ENCODE measurements at places on chromosomes 1 and 21.

GRCh38 chr1:113874012-113874879 lies 2.7 kb upstream of the PTPN22 start:
- DNase-seq: no peak

GRCh38 chr1:110538075-110538474 lies 19.1 kb upstream of the KCNA10 start:
- DNase-seq: no peak

DNA sequence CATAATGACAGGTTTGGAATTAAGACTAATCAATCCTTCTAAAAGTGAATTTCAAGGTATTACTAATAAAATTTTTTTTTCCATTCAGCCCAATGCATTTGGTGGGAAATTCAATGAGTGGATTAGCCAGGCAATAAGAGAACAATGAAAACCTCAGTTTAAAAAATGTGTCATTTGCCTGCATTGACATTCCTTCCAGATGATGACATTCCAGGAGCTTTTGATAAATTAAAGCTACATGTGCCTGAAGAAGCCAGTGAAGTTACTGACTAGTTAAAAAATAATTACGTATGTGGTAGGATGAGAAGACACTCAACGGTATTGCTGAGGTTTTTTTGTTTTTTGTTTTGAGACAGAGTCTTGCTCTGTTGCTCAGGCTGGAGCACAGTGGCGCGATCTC lies 37.9 kb upstream of the RC3H1 start:
- DNase-seq: no peak

DNA sequence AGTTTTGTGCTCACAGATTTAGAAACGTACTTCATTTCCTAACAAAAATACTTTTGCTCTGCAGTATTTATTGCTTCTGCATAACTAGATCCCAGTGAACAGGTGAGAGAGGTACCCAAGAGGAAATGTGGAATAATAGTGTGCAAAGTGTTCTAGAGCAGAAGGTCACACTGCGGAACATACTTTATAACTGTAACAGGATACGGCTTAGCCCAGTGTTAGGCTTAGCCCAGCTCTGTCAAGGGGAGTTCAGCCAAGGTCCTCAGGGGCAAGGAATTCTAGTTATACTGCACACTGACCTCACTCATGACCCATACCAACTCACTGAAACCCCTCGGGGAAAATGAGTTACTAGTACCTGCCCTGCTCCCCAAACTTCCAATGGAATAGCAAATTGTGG lies 55.3 kb downstream of the PTPN14 start:
- no peak for DNase-seq

- no peak for DNase-seq
Measured at GRCh38 chr1:47622776-47623556, 185.1 kb downstream of the FOXD2 start.

GRCh38 chr1:12173631-12174121 lies 6.9 kb downstream of the TNFRSF1B start:
- DNase-seq: peak; percentile 89

Data from activated T-cell treated with anti-CD3 and anti-CD28 coated beads, Interleukin-2, amount 50 U/mL, for 24 hours (primary cell).